GM04504 (cell line): ENCODE measurements at places on chromosomes 6 and 20.

DNA sequence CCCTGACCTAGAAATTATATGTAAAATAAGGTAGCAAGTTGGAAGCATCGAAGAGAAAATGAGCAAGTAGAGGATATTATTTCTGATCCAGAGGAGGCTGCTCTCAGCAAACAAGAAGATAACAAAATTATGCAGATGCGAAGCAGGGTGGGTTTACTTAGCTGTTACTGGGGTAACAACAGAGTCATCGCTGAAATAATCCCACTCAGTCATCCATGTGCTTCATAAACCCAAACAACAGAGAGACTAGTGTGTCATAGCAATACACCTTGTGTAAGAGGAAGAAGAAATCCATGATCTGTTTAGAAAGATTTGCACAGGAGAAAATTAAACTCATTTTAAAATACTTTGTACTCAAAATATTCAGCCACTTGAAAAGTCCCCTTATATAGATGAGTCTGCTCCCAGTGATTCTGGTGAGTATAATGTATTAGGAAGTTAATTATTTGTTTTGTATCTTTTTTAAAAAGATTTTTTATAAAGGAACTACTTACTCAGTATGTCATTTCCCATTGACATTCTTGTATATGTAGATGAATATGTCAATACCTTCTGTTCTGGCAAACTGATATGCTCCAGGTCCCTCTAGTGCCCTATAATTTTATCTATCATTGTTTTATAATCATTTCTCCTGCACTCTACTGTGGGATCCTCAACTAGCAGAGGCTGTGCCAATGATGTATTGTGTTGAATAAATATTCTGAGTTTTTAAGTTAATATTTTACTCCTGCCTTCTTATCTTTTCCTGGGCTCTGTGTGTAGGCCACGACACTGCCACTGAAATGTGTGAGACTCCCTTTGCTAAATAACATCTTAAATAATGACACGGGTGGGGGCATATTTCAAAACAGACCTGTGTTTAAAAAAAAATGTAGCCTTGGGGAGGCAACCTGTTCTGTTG is 8.6 kb upstream of the HIVEP2 start:
- DNase-seq, result no peak

- DNase-seq, result no peak
Observed at GRCh38 chr20:19598117-19598850, 159.8 kb upstream of the RIN2 start.

DNA sequence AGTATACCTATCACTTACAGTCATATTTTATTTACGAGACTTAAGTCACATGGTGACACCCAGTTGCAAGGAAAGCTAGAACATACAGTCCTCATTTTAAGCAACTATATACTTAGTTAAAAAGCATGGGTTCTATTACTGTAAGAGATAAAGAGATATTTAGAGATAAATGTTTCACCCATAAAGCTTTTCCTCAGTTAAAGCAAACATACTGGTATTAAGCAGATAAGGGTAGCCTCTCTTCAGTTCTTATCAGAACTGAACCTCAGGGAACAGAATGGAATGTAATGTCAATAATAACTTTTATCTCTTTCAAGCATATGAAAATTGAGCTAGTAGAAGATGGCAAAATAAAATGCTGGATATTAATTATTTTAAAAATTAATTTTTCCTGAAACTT is 9.9 kb upstream of the ASCC3 start:
- DNase-seq, result no peak

- no peak for DNase-seq
Observed at GRCh38 chr20:32487381-32487780, 97.8 kb downstream of the NOL4L start.

DNA sequence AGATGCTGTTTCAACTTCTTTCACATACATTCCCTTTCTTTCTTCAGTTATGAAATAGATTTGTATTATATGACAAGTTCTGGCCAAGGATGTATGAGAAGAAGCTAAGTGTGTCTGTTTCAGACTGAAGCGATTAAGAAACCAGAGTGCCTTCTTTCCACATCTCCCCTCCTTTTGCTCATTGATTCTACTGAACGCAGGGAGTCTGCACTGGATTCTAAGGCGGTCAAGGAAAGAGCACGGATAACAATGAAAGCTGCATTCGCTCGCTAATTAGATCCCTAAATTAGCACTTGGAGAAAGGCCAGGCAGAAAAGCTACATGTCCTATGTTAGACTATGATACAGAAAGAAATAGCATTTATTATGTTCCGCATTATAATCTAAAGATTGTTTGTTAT is 267.7 kb downstream of the HAO1 start:
- no peak for DNase-seq
